Transverse colon (tissue), 4 donors: ENCODE measurements at places on chromosomes 11 and 22.

GRCh38 chr22:46686221-46687047 lies 51.6 kb downstream of the CERK start:
- DNase-seq: no peak

GRCh38 chr11:69943506-69943905 lies 124.3 kb upstream of the FGF3 start:
- DNase-seq: no peak

DNA sequence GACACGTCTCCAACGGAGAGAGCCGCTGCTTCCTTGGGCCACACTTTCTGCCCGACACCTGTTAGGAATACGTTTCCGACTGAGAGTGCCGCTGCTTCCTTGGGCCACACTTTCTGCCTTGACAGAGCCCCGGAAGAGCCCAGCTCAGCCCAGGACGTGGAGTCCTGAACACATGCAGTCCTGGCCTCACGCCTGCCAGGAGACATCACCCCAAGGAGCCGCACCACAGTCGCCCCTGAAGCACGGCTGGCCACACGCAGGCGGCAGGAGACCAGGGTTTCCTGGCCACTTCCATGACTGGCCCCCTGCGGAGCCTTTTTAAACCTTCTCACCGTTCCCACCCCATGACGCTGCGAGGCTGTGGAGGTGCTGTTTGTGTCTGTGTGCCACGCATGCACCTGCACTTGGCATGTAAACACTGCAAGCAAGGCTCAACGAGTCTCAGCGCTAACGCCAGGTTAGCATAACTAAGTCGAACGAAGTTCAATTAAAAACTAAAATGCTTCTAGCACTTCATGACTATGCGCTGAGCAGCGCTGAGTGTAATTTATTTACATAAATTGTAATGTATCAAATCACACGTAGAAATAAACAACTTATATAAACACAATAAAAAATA lies 8.8 kb downstream of the TOLLIP start:
- DNase-seq: no peak

DNA sequence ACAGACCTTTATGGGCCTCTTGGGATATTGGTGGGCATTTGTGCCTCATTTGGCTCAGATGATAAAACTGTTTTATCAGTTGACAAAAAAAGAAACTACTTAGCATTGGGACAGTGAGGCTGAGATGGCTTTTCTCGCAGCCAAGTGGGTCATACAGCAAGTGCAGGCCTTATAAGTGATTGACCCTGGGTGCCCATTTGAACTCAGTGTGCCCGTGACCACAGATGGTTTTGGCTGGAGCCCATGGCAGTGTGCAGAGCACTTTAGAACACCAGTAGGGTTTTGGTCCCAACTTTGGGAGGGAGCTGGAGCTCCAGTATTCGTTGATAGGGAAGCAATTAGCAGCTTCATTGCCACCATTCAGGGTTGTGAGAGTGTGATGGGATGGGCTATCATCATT lies 404.5 kb upstream of the LARGE1 start:
- DNase-seq: no peak

GRCh38 chr11:69877235-69877634 lies 58.0 kb upstream of the FGF3 start:
- DNase-seq: peak; percentile 5

DNA sequence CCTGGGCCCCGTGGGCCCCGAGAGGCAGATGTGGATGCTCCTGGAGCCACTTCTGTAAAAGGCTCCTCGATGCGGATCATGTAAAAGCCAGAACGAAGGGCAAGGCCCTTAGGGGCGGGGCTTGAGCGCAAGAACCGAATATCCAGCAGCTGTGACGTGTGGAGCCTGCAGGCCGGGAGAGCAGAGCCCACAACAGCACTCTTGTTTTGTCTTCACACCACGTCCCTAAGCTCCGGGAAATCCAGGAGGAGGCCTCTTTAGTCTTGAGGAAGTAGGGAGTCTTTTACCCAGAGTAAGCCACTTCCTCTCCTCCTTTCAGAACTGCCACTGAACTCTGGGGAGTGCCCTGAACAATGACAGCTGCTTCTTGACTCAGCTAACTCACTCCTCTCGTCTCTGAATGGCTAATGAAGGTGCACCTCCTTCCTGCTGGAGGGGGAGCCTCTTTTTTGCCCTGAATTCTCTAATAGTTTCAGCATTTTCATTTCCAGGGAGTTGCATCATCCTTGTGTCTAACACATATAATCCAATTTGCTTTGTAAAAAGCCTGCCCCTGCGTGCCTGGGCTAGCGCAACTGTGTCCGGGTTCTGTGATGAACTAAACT lies 12.5 kb downstream of the L3MBTL2 start:
- peak; percentile 56 for DNase-seq
